HCT116 (cell line): ENCODE measurements at places on chromosomes 2 and 18. TPM values are rescaled to one million over a fixed set of nuclear protein-coding genes. Genes with fewer than 3 reads are reported as not detected.

The CPO gene
- total RNA-seq = 0.32 TPM

DNA sequence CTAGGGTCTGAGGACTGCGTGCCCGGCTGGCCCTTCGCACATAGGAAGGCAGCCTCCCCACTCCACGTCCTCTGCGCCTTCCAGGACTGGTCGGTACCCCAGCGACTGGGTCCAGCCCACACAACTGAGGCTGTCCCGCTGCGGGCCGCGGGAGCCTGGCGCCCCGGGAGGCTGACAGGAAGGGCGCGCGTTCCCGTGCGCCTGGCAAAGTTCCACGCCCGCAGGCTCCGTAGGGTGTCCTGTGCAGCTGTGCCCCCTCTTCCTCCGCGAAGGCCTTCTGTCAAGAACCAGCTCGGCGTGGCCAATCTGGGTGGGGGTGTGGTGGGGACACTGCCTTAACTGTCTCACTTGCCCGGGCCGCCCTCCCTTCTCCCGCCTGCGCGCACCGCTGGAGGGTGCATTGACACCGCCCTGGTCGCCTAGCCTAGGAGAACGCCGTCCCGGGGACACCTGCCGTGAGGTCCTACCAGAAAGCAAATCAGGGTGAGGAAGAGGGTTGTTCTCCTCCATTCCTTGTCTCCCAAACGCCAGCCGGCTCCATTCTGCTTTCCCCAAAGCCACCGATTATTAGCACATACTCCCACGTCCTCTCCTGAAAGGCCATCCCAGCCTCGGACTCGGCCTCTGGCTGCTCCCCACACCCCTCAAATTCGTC, 618 bp upstream of the LYPD1 start:
- no peak for DNase-seq
- 0 out of 2 replicates have a peak overlapping the region, but pooled peaks have one; percentile 6 for H3K4me3 ChIP-seq
- H3K36me3 ChIP-seq = no peaks in the 10 kb centered on the region
- H3K27ac ChIP-seq = no peak overlapping the region
- peaks cover 18% of the 10 kb centered on the region for H3K4me1 ChIP-seq

The MSTN gene
- total RNA-seq = 0.12 TPM

The CRYGA gene
- total RNA-seq = not detected

DNA sequence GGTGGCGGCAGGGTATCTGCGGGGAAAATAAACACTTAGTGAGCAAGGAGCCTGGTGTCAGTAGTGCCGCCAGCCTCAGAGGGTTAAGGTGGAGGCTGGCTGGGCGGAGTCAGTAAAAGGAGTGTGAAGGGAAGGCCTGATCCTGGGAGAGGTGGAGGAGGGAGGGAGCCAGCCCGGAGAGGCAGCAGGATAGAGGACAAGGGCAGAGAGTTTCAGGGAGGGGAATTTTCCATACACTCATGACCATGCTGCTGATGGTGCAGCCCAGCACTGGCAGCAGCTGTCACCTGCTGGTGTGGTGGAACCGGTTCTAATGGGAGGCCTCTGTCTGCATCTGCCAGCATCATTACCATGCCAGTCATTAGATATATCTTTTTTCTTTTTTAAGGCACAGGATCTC, 2.0 kb upstream of the TEX44 start:
- no peak overlapping the region for H3K27ac ChIP-seq
- no peak overlapping the region for H3K4me3 ChIP-seq
- no peaks in the 10 kb centered on the region for H3K36me3 ChIP-seq
- peaks cover 6% of the 10 kb centered on the region; the same call in 1 of the 2 replicates for H3K4me1 ChIP-seq

DNA sequence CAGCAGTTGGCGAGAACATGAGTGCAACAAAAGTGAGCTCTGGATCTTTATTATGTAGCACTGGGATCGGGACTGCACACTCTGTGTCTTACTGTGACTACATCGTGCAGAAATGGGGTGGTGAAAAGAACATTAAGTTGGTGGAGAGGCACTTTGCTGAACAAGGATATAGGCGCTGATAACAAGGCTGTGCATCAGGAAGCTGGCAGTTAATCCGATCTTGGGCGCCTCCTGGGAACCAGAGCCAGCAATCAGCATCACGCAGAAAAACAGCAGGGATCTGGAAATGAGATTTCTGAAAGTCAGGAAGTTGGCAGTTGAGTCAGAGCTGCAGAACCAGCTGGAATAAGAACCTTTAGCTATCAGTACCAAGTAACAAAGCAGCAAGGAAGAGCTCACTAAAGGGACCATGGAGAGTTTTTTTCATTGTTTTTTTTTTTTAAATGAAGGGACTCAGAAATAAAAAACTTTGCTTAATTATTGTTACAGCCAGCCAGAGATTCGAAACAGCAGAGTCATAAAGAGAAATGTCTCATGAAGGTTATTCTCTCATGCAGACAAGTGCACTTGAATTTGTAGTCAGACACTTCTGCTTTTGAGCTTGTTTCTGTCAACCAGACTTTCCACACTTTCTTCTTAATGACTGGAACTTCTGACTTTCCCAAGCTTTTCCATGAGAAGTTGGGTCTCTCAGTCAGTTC, 22.8 kb upstream of the MYO3B start:
- H3K4me1 ChIP-seq = peaks cover 15% of the 10 kb centered on the region; the same call in 1 of the 2 replicates
- H3K36me3 ChIP-seq = no peaks in the 10 kb centered on the region
- DNase-seq = no peak

DNA sequence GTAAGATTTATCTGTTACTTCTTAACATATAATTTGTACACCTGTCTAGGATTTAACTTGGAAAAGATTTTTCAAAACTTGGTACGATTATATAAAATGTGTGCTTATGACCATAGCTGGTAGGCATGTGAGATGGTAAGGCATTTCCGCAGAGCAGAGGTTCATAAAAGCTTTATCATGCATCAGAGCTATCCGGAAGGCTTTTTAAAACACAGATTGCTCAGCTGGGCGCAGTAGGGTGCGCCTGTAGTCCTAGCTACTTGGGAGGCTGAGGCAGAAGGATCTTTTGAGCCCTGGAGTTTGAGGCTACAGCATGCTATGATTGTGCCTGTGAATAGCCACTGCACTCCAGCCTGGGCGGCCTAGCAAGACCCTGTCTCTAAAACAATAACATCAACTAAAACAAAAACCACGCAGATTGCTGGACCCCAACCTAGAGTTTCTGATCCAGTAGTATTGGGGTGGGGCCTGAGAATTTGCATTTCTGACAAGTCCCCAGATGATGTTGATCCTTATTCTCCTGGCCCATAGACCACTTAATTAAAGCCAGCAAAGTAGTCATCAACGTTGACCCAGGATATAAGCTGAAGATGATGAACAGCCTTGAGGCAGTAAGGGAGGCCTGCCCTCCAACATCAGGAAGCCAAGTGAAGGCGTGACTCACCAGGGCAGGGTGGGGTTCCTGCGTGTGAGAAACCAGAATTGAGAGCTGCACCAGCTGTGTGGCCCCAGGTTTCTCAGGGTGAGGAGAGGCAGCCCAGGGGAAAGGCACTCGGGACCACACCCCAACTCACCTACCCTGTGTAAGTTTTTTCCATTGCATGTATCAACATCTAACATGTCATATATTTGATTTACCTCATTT, 21.6 kb upstream of the SLC20A1 start:
- peak; percentile 56 for DNase-seq
- H3K27ac ChIP-seq = peak overlapping the region; percentile 11; the same call in 1 of the 2 replicates
- H3K36me3 ChIP-seq = no peaks in the 10 kb centered on the region
- H3K4me1 ChIP-seq = peaks cover 40% of the 10 kb centered on the region
- H3K4me3 ChIP-seq = peak overlapping the region; percentile 8

The LAMA1 gene
- total RNA-seq = 0.05 TPM

DNA sequence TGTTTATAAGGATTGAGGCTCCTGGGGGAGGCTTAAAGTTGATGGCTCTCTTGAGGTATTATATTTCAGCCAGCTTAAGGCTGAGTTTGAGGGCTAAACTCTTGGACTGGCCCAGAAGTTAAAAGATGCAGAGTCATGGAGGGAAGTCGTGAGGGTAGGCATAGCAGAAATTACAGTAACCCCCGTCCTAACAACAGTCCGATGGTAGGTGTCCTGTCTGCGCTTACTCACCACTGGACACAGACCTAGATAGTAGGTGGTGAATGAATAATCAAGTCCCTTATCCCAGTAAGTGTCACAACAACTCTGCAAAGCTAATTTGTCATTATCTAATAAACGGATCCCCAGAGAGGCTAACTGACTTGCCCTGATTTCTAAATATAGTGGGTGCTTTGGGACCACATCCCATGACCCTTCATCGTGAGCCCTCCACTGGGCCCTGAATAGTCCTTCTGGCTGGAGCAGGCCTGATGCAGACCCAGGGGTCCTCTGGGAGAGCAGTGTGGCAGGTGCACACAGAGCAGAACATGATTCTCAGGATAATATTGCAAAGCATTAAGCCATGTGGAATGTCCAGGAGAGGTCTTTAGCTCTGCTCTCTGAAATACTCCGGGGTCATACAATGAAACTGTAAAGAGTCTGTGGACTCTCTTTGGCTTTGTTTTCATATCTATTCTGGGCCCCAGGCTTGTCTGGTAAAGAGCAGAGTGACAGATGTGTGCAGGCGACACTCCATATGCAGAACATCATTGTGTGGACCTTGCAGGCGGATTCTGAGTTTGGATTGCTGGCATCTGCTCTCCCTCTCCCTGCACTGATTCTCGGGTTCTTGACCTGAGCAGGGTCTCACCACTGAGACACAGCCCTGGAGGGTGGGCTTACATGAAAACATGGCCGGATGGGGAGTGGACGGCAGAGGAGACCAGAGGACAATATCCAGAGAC, 98.1 kb downstream of the RNF144A start:
- H3K27ac ChIP-seq = no peak overlapping the region
- no peaks in the 10 kb centered on the region for H3K36me3 ChIP-seq
- no peak for DNase-seq
- no peak overlapping the region for H3K4me3 ChIP-seq
- H3K4me1 ChIP-seq = no peaks in the 10 kb centered on the region
- no peaks in the 10 kb centered on the region for H3K27me3 ChIP-seq

GRCh38 chr2:181172676-181173075, 192.3 kb downstream of the UBE2E3 start:
- H3K4me3 ChIP-seq = no peak overlapping the region
- DNase-seq = no peak
- H3K4me1 ChIP-seq = no peaks in the 10 kb centered on the region

- peaks cover 8% of the 10 kb centered on the region for H3K4me1 ChIP-seq
- no peaks in the 10 kb centered on the region for H3K27me3 ChIP-seq
- H3K36me3 ChIP-seq = no peaks in the 10 kb centered on the region
- H3K4me3 ChIP-seq = no peak overlapping the region
- H3K27ac ChIP-seq = no peak overlapping the region
- DNase-seq = no peak
Observed at GRCh38 chr2:190791347-190791975, 89.2 kb upstream of the GLS start.

The SETBP1 gene
- total RNA-seq = 0.05 TPM

The HNMT gene
- total RNA-seq = not detected

The CKAP2L gene
- 27.5 TPM for total RNA-seq

The DNAH6 gene
- 1.6 TPM for total RNA-seq

DNA sequence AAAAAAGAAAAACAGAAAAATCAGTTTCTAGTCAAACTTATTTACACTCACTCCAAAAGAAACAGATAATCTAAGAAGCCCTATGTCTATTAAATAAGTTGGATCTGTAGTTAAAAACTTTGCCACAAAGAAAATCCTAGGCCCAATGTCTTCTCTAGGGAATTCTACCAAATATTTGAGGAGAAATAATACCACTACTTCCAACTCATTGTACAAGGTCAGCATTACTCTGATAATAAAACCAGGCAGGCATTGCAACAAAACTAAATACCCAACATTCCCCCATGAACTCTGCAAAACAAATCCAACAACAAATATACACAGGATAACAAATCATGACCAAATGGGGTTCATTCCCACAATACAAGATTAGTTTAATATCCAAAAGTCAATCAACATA, 73.8 kb upstream of the ST8SIA5 start:
- no peak overlapping the region for H3K4me3 ChIP-seq
- peaks cover 7% of the 10 kb centered on the region; the same call in 1 of the 2 replicates for H3K36me3 ChIP-seq
- DNase-seq = no peak
- H3K4me1 ChIP-seq = no peaks in the 10 kb centered on the region

DNA sequence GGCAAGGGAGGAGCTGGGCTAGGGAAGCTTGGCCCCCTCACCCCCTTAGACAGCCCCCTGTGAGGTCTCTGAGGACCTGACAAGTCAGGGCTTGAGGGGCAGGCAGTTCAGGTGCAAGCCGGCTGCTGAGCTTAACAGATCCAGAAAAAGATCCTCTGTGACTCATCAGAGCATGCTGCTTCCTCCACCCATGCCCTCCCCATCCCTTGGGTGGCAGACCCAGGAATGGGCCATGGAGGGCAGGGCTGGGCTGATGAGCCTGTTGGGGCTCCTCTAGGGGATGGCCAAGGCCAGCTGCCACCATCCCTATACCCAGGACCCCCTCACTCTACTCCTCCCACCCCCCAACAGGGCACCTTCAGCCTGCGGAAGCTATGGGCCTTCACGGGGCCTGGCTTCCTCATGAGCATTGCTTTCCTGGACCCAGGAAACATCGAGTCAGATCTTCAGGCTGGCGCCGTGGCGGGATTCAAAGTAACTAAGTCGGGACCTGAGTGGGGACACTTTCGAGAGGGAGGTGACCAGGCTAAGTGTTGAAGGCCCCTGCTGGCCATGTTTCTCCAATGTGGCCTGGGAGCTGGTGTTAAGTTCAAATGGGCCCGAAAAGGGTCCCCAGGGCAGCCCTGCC, 1.9 kb downstream of the SLC11A1 start:
- H3K27me3 ChIP-seq = no peaks in the 10 kb centered on the region
- H3K4me1 ChIP-seq = no peaks in the 10 kb centered on the region
- no peak overlapping the region for H3K4me3 ChIP-seq
- DNase-seq = no peak
- H3K36me3 ChIP-seq = no peaks in the 10 kb centered on the region

DNA sequence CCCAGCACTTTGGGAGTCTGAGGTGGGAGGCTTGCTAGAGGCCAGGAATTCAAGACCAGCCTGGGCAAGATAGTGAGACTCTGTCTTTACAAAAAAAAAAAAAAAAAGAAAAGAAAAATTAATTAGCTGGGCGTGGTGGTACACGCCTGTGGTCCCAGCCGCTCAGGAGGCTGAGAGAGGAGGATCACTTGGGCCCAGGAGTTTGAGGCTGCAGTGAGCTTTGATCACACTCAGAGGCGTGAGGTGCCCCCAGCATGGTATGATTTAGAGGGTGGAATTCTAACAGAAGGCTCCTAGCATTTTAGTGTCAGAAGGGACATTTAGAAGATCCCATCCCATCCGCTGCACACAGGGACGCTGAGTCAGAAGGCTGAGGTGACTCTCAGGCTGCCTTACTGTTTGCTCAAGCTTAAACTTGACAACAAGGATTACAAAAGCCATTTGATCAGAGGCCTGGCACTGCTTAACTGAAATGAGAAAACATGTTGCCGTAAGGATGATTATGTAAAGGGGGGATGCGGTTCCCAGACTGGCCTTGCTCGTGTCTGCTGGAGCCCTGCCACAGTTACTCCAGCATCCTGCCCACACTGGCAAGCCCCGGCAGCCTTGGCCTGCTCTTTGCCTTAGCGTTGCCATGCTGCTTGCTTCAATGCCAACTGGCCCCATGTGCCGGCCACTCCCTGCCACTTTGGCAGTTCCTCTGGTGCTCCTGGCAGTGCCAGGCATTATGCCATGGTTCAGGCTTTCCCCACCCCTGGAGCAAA, 45.6 kb upstream of the SLC1A4 start:
- no peaks in the 10 kb centered on the region for H3K27me3 ChIP-seq
- DNase-seq = no peak
- H3K4me1 ChIP-seq = no peaks in the 10 kb centered on the region
- no peak overlapping the region for H3K27ac ChIP-seq

The CFAP221 gene
- 0.96 TPM for total RNA-seq

The LOXHD1 gene
- total RNA-seq = not detected

- H3K4me1 ChIP-seq = no peaks in the 10 kb centered on the region
- no peaks in the 10 kb centered on the region for H3K36me3 ChIP-seq
- no peak overlapping the region for H3K4me3 ChIP-seq
- DNase-seq = no peak
- H3K27me3 ChIP-seq = no peaks in the 10 kb centered on the region
Observed at GRCh38 chr2:147549054-147549453, 295.8 kb upstream of the ACVR2A start.

The IL36A gene
- total RNA-seq = not detected

The RPL31 gene
- total RNA-seq = 1,340 TPM

The PROKR1 gene
- total RNA-seq = not detected
